ENCODE measurements at places on chromosomes 7 and 10. TPM values are rescaled to one million over a fixed set of nuclear protein-coding genes. Genes with fewer than 3 reads are reported as not detected.
A peak's percentile ranks its signal among the peaks of the same experiment; 100 is the strongest.

The CEP41 gene
- total RNA-seq, result 16.4 TPM

The MYH16 gene
- not detected for total RNA-seq

The GNAT3 gene
- total RNA-seq, result not detected

The NPFFR1 gene
- total RNA-seq, result not detected

The HOXA2 gene
- not detected for total RNA-seq

The TMEM236 gene
- total RNA-seq, result 0.07 TPM

The SEMA3E gene
- total RNA-seq, result not detected

The PNLIPRP2 gene
- total RNA-seq, result not detected

The IFIT1B gene
- total RNA-seq, result not detected

The SFRP5 gene
- total RNA-seq, result not detected

The CPN1 gene
- not detected for total RNA-seq

The SAMD8 gene
- total RNA-seq, result 20.5 TPM

The PILRA gene
- total RNA-seq, result 0.31 TPM

The ACHE gene
- not detected for total RNA-seq

The GSTK1 gene
- total RNA-seq, result 218 TPM

The CRHR2 gene
- 0.07 TPM for total RNA-seq

The NUTM2E gene
- total RNA-seq, result not detected

- no peak for DNase-seq
Observed at GRCh38 chr7:73613954-73614735, 10.2 kb downstream of the MLXIPL start.

DNA sequence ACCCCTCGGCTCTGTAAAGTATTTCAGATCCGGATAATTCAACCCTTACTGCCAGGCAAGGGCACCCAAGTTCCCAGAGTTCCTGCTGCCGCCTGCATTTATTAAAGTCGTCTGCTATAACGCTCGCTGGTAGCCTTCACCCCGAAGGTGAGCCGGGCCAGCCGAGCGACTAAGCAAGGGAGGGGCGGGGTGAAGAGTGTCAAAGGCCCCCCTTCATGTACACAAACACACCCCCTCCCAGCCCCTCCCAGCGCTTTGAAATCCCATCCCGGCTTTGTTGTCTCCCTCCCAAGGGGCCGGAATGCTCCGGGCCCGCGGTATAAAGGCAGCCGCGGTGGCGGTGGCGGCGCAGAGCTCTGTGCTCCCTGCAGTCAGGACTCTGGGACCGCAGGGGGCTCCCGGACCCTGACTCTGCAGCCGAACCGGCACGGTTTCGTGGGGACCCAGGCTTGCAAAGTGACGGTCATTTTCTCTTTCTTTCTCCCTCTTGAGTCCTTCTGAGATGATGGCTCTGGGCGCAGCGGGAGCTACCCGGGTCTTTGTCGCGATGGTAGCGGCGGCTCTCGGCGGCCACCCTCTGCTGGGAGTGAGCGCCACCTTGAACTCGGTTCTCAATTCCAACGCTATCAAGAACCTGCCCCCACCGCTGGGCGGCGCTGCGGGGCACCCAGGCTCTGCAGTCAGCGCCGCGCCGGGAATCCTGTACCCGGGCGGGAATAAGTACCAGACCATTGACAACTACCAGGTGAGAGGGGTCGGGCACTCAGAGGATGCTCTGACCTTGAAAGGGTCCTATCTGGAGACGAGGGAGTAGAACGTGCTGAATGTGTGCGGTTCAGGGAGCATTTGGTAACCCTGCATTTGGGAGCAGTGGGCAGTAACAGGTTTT lies at the start of gene DKK1:
DKK1 (plus strand) TSS at position 349 of the 889 bp plus-strand sequence; CDS start at position 503, 154 bp downstream.
- peak; percentile 20 for DNase-seq

DNA sequence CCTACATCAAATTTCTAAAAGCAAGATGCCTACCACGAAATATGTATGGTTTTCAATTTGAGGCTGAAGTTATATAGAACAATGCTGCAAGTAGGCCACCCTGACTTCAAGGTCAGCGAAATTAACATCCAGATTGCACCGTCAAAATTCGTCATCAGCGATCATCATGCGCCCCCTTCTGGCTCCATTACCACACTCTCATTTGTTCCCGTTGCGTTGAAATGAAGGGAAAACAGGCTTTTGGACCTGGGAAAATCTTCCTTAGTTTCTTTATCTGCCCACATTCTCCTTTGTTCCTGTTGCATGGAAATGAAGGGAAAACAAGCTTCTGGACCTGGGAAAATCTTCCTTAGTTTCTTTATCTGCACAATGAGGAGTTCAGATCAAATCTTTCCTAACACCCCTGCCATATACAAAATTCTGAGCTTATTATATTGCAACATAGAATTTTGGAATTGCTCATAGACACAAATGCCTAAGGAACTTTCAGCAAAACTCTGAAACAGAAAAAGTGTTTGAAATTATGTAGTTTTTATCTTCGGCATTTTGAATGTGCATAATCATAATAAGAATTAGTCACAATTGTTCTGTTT lies 98.2 kb upstream of the PRKCQ start:
- DNase-seq, result peak; percentile 76

DNA sequence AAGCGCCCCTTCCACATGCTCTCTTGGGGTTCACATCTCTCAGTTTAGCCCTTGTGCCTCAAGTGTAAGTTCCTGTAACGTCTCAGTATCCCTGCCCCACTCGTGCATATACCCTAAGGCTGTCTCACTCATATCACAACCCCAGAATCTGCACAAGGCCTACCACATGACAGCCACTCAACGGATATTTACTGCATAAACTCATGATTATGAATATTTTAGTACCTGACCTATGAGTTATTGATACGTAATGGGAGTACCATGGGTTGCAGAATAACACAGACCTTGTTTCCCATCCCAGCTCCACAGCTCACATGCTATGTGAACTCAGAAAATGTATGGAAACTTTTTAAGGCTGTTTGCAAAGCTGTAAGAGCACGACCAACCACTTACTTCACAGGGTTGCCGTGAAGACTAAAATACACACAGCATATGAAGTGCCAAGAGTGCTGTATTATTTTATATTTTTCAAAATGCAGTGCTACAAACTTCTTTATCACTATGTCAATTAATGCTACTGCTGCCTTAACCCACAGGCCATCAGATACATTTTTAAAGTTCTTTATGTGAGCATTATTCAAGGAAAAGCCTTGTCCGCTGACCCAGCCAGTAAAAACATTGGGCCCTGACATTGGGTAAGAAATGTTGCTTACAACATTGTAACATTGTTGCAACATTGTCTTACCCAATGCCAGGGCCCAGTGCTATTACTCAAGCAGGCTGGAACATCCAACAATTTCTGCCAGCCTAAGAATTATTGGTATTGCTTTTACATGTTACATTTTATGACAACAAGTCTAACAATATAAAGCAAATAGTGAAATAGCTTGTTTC lies 97.2 kb downstream of the JAZF1 start:
- no peak for DNase-seq

DNA sequence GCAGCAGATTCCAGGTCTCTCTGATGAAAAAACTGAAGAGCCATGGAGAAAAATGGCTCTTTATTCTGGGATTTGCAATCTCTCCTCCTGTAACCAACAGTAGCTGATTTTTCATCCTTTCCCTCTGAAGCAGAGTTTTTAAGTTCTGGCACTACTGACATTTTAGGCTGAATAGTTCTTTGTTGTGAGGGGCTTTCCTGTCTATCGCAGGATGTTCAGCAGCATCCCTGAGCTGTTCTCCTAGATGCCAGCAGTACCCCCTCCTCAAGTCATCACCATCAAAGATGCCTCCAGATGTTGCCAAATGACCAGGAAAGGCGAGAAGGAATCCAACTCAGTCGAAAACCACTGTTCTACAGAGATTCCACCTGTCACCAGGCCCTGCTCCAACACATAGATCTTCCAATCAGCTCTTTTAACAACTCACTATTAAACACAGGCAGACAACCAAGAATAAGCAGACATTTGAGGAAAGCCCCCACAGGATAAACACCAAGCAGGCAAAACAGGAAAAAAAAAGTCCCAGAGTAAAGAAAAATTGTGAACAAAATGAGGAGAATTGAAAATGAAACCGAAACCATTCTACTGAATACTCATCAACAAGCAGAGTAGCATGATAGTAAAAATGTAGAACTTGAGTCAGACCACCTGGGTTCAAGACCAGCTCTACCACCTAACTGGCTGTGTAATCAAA lies 124.8 kb downstream of the MPP7 start:
- peak; percentile 24 for DNase-seq

- no peak for DNase-seq
Observed at GRCh38 chr7:55250313-55250712, 114.8 kb upstream of the LANCL2 start.

- peak; percentile 59 for DNase-seq
Observed at GRCh38 chr10:21732067-21732772, 198.2 kb downstream of the MLLT10 start.

DNA sequence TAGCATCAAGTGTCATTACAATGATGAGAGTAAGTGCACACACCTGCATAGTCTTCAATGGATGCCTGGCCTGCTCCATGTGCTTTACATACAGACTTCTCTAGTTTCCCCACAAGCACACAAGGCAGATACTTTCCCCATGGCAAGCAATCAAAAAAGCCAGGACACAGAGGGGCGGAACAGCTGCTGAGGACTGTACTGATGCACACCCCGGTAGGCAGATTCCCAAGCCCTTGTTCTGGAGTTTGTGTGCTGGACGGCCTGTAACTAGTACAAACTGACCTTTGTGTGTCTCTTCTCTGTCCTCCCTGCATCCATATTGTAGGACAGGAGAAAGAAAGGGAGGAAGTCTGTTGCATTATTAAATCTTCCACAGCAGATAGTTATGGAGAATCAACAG lies 25.8 kb downstream of the UBE2D4 start:
- DNase-seq, result no peak

GRCh38 chr7:155774947-155775346 lies 37.3 kb downstream of the SHH start:
- no peak for DNase-seq

DNA sequence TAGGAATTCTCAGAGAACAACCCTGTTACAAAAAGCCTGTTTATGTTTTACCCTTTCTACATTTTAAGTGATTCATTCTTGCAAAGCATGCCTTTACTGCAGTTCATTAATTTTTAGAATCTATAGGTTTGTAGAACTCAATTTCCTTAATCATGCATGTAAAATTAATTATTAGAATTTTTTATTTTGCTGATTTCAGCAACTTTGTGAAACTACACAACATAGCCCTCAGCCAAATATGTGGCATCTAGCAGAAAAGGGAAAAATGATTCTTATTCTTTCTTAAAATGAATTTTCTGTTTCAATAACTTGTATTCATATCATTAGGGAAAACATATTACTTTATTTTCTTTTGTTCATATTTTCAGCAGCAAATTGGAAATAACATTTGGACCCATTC lies 392.9 kb upstream of the PFKP start:
- no peak for DNase-seq

DNA sequence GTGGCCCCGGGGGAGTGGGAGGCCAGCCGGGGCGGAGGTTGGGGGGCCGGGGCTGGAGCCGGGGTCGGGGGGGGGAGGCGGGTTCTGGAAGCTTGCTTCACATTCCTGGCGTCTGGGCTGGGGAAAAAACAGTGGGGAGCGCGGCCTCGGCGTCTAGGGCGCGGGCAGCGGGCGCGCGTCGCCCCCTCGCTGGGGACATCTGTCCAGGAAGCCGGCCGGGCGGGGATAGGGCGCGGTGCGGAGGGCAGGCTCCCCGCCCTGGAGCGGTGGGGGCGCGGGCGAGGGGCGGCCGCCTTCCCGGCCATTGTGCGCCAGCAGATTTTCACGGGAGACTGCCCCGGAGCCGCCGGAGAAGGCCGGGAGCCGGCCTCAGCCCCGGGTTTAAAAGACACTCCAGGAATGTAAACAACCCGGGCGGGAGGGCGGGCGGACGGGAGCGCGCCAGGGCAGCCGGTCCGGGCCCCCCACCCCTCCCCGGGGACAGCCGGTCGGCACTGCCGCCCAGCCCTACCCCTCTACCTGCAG lies 1.4 kb downstream of the ZMIZ1 start:
- no peak for DNase-seq

GRCh38 chr7:149229526-149229925 lies 9.9 kb upstream of the ZNF212 start:
- DNase-seq, result no peak

- no peak for DNase-seq
Observed at GRCh38 chr7:108456845-108457540, 757 bp upstream of the NRCAM start.

GRCh38 chr7:2559283-2559950 lies 638 bp downstream of the IQCE start:
- DNase-seq, result peak; percentile 53

DNA sequence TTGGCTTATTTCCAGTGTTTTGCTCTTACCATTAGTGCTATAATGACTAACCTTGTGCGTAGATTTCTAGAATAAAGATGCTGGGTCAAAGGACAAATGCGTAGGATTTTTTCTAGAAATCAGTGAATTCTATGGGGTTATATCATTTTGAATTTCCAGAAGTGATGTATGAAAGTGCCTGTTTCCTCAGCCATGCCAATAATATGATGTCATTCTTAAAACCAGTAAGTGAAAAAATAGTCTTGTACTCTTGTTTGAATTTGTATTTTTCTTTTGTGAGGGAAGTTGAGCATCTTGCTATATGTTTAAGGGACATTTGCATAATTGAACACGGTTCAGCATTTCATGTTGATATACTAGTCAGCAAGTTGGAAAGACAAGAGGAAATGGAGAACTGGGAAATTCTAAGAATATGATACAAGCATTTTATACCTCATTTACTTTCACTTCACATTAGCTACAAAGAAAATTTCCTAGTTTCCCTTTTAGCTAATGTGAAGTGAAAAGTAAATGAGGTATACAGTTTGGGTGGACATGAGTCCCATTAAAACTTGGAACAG lies 3.8 kb upstream of the DNAH11 start:
- no peak for DNase-seq

- DNase-seq, result no peak
Observed at GRCh38 chr10:26978519-26978918, 117.8 kb upstream of the ABI1 start.

GRCh38 chr10:13877154-13877909 lies 290.6 kb downstream of the PRPF18 start:
- DNase-seq, result no peak

DNA sequence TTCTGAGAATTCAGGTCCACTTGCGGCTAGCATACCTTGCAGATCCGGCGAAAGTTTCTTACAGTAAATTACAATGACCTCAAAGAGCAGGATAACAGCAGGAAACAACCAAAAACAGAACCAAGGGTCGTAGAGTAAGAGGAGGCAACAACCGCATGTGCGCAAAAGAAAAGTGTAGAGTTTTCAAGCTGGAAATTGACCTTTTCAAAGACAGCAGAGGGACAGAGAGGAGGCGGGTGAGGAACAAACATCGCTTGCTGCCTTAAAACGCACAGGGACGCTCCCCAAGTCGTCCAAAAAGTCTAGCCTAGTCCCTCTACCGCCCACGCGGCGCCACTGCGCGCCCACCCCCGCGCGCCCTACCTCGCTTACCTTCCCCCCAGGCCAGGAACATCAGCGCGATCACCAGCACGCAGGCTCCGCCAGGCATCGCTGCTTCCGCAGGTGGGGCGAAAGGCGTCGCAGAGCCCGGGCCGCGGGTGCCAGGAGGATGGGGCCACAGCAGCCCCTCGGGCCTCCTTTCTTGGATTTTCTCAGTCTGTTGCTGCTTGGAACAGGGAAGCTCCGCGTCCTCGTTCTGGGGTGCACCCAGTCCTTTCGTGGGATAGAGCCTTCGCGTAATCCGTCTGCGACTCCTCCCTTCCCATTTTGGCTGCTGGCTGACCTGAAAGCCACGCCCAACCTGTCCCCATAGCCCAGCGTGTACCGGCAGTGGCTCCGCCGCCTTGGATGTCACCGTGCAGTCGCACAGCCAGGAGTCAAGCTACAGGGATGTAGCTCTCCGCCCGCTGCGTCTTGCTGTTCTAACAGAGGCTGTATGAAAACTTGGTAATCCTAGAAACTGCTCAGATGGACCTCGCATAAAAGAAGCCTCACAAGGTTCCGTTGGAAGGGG lies at the start of gene VWDE:
VWDE (minus strand) TSS at position 579 of the 895 bp plus-strand sequence; CDS start at position 430, 149 bp downstream.
- peak; percentile 82 for DNase-seq

Data from activated CD4-positive, alpha-beta memory T cell treated with anti-CD3 and anti-CD28 coated beads for 36 hours (primary cell).